ENCODE measurements at places on chromosomes 5 and 9. TPM values are rescaled to one million over a fixed set of nuclear protein-coding genes. Genes with fewer than 3 reads are reported as not detected.

Gene AIF1L
- 114 TPM for total RNA-seq

Gene FOXD4
- total RNA-seq, result 0.89 TPM

Gene BARHL1
- not detected for total RNA-seq

Gene FAM163B
- total RNA-seq, result not detected

Gene ISCA1
- total RNA-seq, result 47.9 TPM

DNA sequence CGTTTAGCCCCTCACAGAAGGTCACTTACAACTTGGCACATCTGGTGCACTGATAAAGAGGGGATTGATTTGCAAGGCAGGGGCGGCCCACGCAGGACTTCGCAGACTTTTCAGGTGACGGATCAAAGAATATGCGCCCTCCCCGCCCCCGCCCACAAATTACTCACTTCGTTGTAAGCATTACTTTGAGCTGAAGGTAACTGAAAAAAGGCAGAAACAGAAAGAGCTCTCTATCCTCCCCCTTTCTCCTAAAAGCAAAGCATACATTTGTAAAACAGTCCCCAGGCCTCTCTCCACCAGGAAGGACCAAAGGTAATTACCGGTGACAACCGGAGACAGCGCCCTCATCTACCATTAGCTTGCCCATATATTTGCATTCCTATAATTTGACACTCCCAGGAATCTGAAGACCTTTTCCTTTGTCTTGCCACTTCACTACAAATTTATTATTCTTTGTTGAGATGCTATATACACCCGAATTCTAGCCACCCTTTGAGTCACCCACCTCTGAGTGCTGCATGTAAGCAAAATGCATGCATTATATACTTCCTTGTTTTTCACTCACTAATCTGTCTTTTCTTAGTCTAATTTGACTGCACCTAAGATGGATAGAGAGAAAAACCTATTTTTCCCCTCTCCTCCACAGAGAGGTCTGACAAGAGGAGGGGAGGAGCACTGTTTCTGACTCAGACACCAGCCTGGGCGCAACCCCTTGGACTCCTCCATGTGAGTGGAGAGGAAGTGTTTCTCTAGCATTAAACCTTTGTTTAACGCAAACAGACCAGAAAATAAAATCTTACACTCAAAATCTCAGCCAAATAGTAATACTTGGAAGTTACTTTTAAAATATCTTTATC lies 74.7 kb upstream of the SPIN1 start:
- no peak overlapping the region for H3K27ac ChIP-seq
- no peaks in the 10 kb centered on the region for H3K4me1 ChIP-seq
- H3K27me3 ChIP-seq, result no peaks in the 10 kb centered on the region
- H3K4me3 ChIP-seq, result no peak overlapping the region

- H3K27me3 ChIP-seq, result no peaks in the 10 kb centered on the region
- H3K36me3 ChIP-seq, result no peaks in the 10 kb centered on the region
- DNase-seq, result no peak
- no peak overlapping the region for H3K4me3 ChIP-seq
- H3K27ac ChIP-seq, result no peak overlapping the region
Observed at GRCh38 chr5:9888501-9888901, 258.4 kb upstream of the TAS2R1 start.

DNA sequence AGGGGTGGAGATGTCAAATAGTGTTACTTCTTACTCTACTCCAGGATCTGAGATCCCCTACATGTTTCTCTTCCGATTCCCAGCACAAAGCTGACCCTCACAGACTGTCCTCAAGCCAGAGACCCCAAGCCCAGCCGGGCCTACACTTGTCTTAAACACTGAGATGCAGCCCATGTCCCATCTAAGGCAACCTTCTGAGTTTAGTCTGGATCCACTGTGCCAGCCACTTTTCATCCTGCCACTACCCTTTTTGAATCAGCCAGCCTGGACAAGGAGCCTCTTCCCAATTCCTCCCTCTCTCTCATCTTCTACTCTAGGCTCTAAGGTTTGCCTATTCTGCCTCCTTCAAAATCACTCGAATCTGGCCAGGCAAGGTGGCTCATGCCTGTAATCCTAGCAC lies 6.2 kb upstream of the MYORG start:
- no peak overlapping the region for H3K4me3 ChIP-seq
- H3K36me3 ChIP-seq, result no peaks in the 10 kb centered on the region
- H3K4me1 ChIP-seq, result peaks cover 22% of the 10 kb centered on the region
- no peaks in the 10 kb centered on the region for H3K27me3 ChIP-seq
- no peak overlapping the region for H3K27ac ChIP-seq
- no peak for DNase-seq

GRCh38 chr9:128026255-128026772 lies 40.8 kb downstream of the NAIF1 start:
- no peaks in the 10 kb centered on the region for H3K27me3 ChIP-seq
- no peaks in the 10 kb centered on the region for H3K36me3 ChIP-seq
- H3K4me3 ChIP-seq, result no peak overlapping the region
- H3K4me1 ChIP-seq, result no peaks in the 10 kb centered on the region
- no peak for DNase-seq
- H3K27ac ChIP-seq, result no peak overlapping the region

DNA sequence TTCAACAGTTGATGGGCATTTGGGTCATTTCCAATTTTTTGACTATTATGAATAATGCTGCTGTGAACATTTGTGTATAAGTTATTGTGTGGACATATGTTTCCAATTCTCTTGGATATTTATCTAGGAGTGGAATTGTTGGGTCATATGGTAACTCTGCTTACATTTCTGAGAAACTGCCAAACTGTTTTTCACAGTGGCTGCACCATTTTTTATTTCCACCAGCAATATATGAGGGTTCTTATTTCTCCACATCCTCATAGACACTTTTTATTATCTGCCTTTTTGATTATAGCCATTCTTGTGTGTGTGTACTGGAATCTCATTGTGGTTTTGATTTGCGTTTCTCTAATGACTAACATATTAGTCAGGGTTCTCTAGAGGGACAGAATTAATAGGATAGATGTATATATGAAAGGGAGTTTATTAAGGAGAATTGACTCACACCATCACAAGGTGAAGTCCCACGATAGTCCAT lies 14.7 kb upstream of the MED27 start:
- H3K27ac ChIP-seq, result no peak overlapping the region
- no peak for DNase-seq
- H3K36me3 ChIP-seq, result no peaks in the 10 kb centered on the region
- no peaks in the 10 kb centered on the region for H3K27me3 ChIP-seq
- no peaks in the 10 kb centered on the region for H3K4me1 ChIP-seq
- H3K4me3 ChIP-seq, result no peak overlapping the region

DNA sequence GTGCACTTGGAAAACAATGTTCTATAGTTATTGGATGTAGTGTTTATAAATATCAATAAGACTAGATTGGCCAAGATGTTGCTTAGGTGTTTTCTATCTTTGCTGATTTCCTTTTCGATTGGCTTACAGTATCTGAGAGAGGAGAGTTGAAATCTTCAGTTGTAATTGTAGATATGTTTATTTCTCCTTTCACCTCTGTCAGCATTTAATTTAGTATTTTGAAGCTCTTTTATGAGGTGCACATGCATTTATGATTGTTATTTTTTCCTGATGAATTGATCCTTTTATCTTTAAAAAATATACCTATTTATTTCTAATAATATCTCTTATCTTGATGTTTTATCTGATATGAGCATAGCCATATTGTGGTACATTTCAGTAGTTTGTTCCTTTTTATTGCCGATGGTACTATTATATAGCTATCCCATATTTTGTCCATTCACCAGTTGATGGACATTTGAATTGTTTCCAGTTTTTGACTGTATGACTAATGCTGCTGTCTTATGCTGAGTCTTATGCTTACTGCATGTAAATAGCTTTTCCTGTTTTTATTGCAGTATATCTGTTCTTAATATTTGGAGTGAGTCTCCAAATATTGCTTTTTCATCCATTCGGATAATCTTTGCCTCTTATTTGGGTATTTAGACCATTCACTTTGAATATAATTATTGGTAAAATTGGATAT lies 34.7 kb downstream of the ERCC6L2 start:
- H3K27me3 ChIP-seq, result no peaks in the 10 kb centered on the region
- no peaks in the 10 kb centered on the region for H3K4me1 ChIP-seq
- H3K27ac ChIP-seq, result no peak overlapping the region
- no peak for DNase-seq
- H3K4me3 ChIP-seq, result no peak overlapping the region

DNA sequence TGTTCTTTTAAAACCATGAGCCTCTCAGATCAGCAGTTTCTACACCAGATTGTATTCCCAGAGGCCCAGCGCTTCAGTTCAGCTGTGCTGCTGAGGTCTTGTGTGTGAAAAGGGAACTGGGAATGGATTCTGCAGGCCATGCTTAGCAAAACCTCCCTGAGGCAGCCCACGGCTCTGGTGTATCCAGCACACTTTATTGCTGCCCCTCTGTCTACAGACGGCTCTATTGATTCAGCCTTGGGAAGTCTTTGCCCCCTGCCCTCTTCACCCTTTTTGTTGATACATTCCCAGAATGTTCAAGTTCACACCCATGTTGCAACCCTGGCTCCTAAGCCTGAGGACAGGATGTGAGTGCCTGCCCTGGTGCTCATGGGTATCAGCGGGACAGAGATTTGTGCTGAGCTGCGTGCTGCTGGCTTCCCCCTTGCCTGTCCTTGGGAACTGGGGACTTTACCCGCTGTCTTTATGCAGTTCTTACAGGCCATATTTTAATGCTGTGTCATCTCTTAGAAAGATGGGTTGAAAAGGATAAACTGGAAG lies 37.3 kb downstream of the ARHGAP26 start:
- no peaks in the 10 kb centered on the region for H3K36me3 ChIP-seq
- peaks cover 21% of the 10 kb centered on the region for H3K4me1 ChIP-seq
- no peak overlapping the region for H3K4me3 ChIP-seq
- DNase-seq, result no peak
- no peak overlapping the region for H3K27ac ChIP-seq
- H3K27me3 ChIP-seq, result no peaks in the 10 kb centered on the region

GRCh38 chr9:76115396-76115795 lies 224.9 kb downstream of the PCSK5 start:
- DNase-seq, result no peak
- H3K4me3 ChIP-seq, result no peak overlapping the region
- H3K36me3 ChIP-seq, result no peaks in the 10 kb centered on the region
- no peak overlapping the region for H3K27ac ChIP-seq
- no peaks in the 10 kb centered on the region for H3K4me1 ChIP-seq
